Thyroid gland (tissue), 4 donors: ENCODE measurements at places on chromosomes 6 and 20.

GRCh38 chr6:6586671-6587526 is 1.6 kb upstream of the LY86 start:
- no peak for DNase-seq

DNA sequence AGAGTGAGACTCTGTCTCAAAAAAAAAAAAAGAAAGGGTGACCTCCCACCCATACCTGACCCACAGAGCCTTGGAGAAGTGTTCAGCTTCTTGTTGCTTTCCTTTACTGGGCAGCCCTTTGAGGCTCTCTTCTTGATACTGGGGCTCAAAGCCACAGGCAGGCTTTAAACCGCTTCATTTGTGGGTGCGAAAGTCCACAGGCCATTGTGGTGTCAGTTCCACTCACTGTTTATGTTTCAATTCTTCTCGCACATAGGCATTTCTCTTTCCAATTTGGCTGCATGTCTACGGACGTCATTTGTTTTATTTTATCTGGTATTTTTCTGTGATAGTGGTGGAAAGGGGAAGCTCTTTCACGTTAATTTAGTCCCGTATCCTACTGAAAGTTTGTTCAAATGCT is 34.6 kb downstream of the PPARD start:
- no peak for DNase-seq

GRCh38 chr6:133241901-133242636 is 912 bp downstream of the EYA4 start:
- peak; percentile 19 for DNase-seq

GRCh38 chr20:63696628-63697356 is at the start of gene TNFRSF6B:
TNFRSF6B (plus strand) TSS chr20:63696652; CDS start chr20:63696768, 116 bp downstream.
- no peak for DNase-seq

DNA sequence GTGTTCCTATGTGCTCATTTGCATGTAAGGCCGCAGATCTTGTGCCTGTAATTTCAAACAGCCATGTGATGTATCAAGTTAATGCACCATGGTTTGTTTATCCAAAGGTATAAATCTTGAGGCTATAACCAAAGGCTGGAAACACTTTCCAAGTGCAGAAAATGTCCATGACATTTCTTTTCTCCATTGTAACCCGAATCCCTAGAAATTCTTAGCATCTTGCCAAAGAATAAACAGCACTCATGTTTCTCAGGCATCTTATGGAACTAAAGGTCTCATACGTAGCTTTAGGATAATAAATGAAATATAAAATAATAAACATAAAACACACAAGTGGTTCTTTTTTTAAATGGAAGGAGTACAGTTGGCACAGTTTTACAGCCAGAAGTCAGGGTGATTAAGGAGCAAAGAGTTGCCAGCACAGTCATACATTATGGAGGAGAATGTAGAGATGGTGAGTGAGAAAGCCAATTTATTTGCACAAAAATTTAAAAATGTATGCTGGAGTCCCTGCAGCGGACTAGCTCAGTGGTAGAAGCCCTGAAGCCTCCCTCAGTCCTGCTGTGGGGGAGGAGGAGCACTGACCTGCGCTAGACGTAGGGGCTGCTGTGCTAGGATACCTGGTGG is 18.0 kb downstream of the CDH26 start:
- no peak for DNase-seq

GRCh38 chr20:41038149-41038877 is 9.7 kb downstream of the TOP1 start:
- no peak for DNase-seq

DNA sequence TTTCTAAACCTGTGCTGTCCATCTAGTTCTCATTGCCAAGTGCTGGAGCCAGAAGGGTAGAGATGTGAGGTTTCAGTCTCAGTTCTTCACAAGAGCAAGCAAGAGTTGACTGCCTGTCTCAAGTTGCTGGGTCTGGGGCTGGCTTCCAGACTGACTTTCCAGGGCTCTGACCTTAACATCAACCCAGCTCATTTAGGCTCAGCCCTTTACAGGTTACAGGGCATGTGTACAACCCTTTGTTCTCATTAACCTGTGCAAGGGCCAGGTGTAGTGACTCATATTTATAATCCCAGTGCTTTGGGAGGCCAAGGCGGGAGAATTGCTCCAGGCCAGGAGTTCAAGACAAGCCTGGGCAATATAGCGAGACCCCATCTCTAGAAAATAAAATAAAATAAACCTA is 30.6 kb downstream of the FITM2 start:
- DNase-seq = no peak

GRCh38 chr6:65229825-65230224 is 477.2 kb downstream of the EYS start:
- DNase-seq = no peak

DNA sequence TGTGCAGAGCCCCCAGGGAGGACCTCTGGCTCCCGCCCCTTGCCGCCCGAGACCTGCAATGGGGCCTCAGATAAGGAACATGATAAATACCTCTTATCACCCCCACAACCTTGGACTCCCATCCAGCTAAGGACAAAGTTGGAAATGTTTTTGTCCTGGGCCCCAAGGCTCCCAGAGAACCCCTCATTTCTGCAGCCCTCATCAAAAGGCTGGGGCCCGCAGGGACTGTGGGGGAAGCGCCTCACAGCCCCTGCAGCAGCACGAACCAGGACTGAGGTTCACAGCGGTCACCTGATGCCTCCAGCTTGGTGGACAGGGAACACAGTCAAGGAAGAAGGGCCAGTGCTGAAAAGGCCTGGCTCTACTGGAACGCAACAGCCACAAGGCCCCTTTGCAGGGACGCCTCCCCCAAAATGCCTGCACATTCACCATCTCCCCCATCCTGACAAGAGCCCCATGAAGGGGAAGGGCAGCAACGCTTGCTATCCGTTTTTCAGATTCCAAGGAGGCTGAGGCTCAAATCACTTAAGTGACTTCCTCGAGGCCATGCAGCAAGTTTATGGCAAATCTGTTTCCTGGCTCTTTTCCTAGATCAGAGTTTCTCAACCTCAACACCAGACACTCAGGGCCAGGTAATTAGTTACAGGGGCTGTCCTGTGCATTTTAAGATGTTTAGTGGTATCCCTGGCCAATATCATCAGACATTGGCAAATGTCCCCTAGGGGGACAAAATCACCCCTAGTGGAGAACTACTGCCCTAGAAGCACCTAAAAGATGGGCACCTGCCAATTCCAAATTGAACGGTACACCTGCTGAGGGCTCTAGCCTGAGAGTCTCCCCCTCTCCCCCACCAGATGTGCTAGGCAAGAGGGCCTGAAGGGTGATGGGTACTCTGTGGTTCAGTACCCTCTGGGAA is 10.6 kb downstream of the TFEB start:
- DNase-seq = no peak

DNA sequence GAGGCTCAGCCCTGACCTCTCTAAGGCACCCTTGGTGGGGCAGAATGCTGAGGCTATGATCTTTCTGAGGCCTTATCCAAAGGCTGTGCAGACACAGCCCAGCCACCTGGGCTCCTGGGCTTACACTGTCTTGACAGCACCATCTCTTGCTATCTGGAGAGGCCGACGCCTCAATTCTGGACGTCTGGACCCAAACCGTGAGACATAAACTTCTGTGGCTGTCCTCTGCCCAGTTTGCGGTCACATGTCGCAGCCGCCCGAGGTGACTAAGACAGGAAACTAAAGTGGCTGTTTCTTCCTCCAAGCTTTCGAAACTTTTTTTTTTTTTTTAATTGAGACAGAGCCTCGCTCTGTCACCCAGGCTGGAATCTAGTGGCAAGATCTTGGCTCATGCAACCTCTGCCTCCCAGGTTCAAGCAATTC is 49.3 kb downstream of the PRR18 start:
- no peak for DNase-seq

DNA sequence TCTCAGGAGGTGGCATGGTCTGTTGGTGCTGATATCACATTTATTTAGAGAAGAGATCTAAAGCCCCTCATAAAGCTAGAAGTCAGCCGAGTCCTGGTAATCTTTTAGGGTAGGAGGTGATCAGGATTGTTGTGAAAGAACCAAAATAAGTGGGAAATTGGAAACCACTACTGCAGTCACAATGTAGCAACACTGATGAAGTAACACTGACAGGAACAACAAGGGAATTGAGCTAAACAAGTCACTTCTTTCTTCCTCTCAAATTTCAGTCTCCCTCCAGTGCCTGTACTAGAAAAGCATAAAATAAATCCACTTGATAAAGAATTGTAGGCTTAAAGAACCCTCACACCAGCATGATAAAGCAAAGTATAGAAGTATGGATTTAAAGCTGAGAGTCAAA is 1509.0 kb downstream of the GRIK2 start:
- no peak for DNase-seq

GRCh38 chr20:9531581-9531980 is 17.2 kb downstream of the LAMP5 start:
- no peak for DNase-seq

GRCh38 chr6:161284653-161285052 is 10.8 kb upstream of the AGPAT4 start:
- DNase-seq = no peak

DNA sequence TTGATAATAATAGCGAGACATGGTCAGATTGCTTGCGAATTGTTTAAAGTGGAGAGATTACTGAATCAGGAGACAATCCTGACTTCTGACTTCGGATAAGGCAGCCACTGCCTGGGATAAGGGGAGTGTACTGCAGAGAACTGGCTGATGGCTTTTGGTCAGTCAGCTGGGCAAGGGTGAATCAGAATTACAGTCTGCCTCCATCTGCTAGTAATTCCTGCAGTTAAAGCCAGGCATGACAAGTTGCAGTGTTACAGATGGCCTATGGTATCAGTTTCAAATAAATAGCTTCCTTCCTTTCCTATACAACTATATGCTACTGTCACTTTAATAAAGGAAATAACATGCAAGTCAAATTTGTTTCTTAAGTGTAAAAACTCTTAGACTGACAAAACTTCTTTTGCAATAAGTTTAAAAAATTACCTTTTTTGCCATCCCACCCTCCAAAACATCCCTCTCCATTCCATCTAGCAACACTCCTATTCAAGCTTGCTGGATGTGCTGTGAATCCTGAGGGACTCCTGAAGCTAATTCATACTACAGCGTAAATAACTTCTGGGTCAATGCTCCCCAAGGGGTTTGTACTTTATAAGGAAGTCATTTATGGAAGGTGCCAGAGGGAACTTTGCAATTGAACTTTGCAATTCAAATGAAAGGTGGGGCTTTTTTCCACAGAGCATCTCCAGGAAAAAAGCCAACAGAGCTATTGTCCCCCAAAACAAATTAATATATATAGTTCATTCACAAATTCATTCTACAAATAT is 245.2 kb downstream of the ADGRB3 start:
- DNase-seq = no peak

- no peak for DNase-seq
Measured at GRCh38 chr6:63929111-63929510, 293.5 kb downstream of the PHF3 start.

DNA sequence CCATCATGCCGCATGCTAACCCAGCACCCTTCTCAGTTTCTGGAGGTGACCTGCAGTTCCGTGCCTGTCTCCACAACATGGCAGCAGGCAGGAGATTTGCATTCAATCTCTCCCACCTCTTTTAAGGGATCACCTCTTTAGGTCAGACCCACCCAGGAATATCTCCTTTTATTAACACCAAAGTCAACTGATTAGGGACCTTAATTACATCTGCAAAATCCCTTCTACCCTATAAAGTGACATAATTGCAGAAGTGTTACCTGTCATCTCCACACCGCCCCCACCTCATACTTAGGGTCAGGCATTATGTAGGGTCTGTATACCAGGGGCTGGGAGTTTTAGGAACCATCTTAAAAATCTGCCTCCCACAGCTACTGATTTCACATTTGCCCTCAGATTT is 267.5 kb downstream of the TMEM242 start:
- no peak for DNase-seq

- no peak for DNase-seq
Measured at GRCh38 chr20:11734431-11734830, 183.3 kb upstream of the BTBD3 start.

DNA sequence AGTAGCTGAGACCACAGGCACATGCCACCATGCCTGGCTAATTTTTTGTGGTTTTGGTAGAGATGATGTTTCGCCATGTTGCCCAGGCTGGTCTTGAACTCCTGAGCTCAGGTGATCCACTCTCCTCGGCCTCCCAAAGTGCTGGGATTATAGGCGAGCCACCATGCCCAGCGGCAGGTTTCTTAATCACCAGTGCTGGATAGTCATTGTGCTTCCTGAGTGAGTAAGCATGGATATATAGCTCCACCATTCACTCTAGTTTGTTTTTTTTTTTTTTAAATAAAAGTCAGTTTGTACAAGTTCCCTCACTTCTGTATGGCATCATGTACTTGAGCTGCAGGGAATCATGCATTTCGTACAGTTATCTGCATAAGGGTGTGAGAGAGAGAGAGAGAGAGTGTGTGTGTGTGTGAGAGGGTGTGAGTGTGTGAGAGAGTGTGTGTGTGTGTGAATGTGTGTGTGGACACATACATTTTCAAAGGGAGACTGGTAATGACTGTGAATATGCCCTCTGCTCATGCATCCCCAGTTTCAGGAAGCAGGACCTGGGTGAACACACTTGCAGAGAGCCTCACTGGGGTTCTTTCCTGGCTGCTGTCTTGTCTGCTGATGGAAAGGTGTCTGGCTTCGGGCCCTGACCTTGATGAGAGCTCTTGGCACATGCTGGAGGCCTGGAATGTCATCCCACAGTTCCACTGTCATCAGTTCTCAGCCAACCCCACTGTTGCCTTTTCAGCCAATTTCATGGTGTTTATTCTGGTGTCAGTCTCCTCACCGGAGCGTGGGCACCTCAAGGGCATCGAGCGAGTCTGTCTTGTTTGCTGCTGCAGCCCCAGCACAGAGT is 65.0 kb upstream of the XRN2 start:
- peak; percentile 30 for DNase-seq

- peak; percentile 6 for DNase-seq
Measured at GRCh38 chr6:37314487-37315156, 39.2 kb upstream of the RNF8 start.

- DNase-seq = no peak
Measured at GRCh38 chr6:73006146-73006545, 219.2 kb downstream of the KHDC1L start.

DNA sequence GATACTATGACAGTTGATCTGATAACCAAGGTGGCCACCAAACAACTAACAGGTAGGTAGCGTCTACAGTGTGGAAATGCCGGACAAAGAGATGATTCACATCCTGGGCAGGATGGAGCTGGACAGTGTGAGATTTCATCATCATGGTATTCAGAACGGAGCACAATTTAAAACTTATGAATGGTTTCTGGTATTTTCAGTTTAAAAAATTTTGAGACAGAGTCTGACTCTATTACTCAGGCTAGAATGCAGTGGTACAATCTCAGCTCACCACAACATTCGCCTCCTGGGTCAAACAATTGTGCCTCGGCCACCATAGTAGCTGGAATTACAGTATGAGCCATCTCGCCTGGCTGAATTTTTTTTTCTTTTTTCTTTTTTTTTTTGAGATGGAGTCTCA is 43.8 kb downstream of the CEP57L1 start:
- no peak for DNase-seq

GRCh38 chr6:135953818-135954217 is 102.3 kb downstream of the PDE7B start:
- DNase-seq = no peak

GRCh38 chr6:19035461-19036195 is 648.5 kb downstream of the RNF144B start:
- DNase-seq = peak; percentile 32

- no peak for DNase-seq
Measured at GRCh38 chr6:54285595-54285994, 22.6 kb upstream of the TINAG start.

- no peak for DNase-seq
Measured at GRCh38 chr20:59945175-59945574, 5.0 kb downstream of the FAM217B start.

GRCh38 chr6:139135578-139136545 is 982 bp downstream of the HECA start:
- DNase-seq = peak; percentile 46
